GM03348 (cell line): ENCODE measurements at places on chromosomes 7 and 10.

- DNase-seq, result no peak
Measured at GRCh38 chr7:157466867-157467261, 130.1 kb downstream of the DNAJB6 start.

- peak; percentile 78 for DNase-seq
Measured at GRCh38 chr7:128869138-128869943, 6.7 kb downstream of the ATP6V1F start.

GRCh38 chr7:116809636-116810266 lies 52.6 kb upstream of the CAPZA2 start:
- DNase-seq, result peak; percentile 65

DNA sequence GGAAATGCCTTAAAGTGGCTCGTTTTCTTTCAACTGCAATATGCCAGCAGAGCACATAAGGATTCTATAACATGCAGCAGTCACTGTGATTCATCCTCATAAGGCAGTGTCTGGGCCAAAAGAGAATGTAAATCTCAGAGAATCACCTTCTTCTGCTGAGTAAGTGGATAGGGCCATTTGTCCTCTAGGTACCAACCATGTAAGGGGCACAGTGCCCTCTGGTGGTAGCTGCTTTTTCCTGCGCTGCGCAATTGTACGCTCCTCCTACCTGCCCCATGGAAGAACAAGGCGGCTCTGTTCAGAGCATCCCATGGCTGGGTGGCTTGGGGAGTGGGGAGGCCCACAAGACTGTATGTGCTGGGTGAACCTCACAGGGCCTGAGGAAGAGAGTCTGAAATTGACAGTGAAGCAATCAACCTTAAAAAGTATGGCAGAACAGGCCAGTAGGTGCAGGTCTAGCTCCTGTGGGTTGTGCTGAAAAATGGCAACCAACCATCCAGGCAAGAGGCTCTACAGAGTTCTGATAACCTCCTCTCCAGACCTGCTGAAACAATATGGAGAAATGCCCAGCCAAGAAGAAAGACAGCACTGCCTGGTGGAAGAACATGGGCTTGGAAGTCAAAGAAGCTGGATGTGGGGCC lies 78.6 kb upstream of the C10orf90 start:
- peak; percentile 85 for DNase-seq

DNA sequence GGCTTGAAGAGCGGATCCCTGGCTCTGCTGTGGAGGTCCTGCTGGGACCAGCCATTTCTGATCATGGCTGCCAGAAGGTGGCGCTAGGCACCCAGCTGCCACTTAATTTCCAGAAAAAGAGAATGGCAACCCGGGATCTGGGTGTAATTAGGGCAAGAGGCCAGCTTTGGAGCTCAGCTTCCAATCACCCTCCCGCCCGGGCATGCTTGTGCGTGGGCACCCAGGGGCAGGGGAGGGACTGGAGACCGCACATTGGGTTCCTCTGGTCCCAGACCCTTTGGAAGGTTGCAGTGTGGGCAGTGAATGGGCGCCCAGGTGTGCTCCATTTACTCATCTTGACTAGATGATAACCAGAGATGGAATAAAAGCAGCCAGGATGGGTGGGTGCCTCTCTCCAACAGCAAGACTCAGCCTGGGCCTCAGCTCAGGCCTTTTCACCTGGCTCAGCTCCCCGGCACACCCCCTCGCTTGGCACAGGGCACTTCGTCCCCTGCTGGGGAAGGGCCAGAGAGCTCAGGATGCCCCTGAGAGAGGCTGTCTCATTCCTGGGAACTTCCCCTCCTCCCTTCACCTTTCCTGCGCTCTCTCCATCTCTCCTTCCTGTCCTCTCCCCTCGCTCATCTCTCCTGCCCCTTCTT lies 14.7 kb downstream of the FAM241B start:
- DNase-seq, result peak; percentile 90

- no peak for DNase-seq
Measured at GRCh38 chr10:66996996-66997395, 71.2 kb downstream of the LRRTM3 start.

DNA sequence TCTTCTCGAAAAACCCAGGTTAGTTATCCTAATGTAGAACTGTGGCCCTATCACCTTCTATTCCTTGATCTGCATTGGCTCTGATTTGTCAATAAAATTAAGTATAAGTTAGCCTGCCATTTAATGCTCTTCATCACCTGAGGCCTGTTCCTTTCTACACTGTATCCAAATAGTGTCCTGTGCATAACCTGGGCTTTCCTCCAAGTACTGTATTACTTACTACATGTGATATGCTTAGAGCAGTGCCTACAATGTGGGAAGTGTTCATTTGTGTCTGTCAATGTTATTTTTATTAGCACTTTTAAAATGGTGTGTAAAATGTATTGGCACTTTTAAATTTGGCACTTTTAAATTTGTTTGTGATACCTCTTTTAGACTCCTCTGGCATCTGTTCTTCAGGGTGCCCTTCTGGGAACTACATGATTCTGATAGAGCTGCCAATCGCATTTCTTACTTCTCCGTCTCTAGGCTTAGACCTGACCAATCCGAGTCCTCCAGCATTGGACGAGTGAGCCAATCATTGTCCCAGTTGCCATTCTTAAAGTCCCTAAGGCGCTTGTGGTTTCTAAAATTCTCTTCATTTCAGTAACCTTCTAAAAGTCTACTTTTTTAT lies 85.5 kb downstream of the GNAI1 start:
- DNase-seq, result no peak

DNA sequence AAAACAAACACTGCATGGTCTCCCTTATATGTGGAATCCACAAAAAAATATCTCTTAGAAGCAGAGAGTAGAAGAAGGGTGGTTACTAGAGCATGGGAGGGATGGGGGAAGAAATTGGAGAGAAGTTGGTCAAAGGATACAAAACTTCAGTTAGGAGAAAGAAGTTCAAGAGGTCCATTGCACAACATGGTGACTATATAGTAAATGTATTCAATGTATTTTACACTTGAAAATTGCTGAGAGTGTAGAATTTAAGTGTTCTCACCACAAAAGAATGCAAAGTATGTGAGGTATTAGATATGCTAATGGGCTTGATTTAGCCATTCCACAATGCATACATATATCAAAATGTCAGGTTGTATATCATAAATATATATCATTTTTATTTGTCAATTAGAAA lies 232.0 kb upstream of the CELF2 start:
- DNase-seq, result peak; percentile 17

GRCh38 chr7:33494474-33494873 lies 365.1 kb downstream of the BBS9 start:
- DNase-seq, result no peak

- no peak for DNase-seq
Measured at GRCh38 chr10:74436523-74437170, 285.6 kb downstream of the ADK start.

DNA sequence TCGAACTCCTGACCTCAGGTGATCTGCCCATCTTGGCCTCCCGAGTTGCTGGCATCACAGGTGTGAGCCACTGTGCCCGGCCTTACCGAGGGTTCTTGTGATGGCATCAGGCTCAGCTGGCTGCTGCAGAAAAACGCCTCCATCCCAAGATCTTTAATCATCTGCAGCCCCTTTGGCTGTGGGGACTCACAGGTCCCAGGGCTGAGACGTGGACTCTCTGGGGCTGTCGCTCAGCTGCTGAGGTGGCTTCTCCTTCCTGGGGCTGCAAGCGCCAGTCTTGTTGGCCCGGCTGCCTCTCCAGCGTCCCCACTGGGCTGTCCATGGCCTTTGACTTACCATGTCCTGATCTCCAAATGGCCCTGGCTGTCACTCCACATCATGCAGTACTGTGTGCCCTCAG lies 20.0 kb downstream of the AMZ1 start:
- DNase-seq, result no peak

DNA sequence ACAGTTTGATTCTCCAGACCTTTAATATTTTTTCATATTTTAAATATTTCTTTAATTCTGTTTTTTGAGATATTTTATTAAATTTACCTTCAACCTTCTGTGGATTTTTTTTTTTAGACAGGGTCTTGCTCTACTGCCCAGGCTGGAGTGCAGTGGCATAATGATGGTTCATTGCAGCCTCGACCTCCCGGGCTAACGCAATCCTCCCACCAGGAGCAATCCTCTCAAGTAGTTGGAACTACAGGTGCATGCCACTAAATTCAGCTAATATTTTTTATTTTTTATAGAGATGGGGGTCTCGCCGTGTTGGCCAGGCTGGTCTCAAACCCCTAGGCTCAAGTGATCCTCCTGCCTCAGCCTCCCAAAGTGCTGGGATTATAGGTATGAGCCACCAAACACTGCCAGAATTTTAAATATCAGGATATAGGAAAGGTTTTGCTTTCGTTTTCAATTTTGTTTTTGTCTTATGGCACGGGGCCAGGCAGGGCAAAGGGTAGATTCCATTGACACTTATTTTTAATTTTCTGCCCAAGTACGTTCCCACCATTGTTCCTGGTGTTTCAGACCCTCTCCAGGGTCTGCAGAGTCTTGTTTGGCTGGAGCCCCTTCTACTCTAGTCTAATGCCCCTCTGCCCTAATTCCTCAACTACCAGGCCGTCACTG lies 1.2 kb downstream of the TACC2 start:
- no peak for DNase-seq

GRCh38 chr10:18505456-18506118 lies 145.8 kb downstream of the NSUN6 start:
- DNase-seq, result no peak

DNA sequence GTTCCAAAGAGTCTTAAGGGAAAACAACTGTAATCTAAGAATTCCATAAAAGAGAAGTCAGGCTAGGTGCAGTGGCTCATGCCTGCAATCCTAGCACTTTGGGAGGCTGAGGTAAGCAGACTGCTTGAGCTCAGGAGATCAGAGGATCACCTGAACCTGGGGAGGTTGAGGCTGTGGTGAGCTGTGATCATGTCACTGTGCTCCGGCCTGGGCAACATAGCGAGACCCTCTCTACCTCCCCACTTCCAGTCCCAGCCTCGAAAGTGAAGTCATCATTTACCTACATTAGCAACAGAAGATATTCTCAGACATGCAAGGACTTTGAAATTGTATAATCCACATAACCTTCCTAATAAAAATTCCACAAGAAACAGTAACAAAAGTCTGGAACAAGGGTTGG lies 129.8 kb upstream of the DNAJB12 start:
- no peak for DNase-seq

- DNase-seq, result no peak
Measured at GRCh38 chr10:69068549-69068948, 19.4 kb upstream of the SRGN start.

DNA sequence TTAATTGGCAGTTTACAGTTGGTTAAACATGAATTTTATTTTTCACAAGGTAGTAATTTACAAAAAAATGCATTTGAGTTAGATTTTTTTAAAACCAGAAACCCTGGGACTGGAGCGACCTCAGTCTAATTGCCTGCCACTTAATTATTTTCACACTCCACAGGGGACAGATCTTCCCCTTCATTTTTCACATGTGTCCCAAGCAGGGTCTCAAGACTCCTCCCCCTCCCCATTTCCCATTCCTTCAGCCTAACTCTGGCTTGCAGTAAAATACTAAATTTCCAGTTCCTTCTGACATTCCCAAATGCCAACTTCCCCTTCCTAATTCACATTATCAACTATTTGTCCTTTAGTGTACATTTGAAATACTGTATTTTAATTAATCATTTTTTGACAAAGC lies 948 bp downstream of the ZNF138 start:
- no peak for DNase-seq

GRCh38 chr10:52979295-52979990 lies 206.9 kb upstream of the MBL2 start:
- DNase-seq, result no peak

DNA sequence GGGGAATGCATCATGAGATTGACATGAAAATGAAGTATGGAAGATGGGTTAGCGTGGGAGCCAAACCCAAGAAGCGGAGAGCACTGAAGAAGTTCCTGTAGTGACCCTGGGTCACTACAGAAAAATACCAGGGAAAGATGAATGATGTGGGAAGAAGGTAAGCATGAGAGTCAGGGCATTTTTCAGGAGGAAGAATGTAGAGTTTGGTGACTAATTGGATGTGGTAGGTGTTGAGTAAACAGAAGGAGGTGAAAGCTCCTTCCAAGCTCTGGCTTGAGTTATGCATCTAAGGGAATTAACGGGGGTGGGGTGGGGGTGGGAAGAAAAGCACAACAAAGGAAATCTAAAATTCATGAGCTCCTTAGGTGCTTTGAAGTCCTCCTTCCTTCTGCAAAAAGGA lies 238.1 kb upstream of the AOAH start:
- no peak for DNase-seq

- no peak for DNase-seq
Measured at GRCh38 chr7:17743316-17743715, 197.0 kb downstream of the SNX13 start.

GRCh38 chr10:34049887-34050286 lies 715.4 kb upstream of the NRP1 start:
- no peak for DNase-seq

GRCh38 chr7:84686373-84686772 lies 491.8 kb upstream of the SEMA3A start:
- DNase-seq, result no peak

- DNase-seq, result peak; percentile 20
Measured at GRCh38 chr10:14146501-14146900, 184.2 kb downstream of the FRMD4A start.

DNA sequence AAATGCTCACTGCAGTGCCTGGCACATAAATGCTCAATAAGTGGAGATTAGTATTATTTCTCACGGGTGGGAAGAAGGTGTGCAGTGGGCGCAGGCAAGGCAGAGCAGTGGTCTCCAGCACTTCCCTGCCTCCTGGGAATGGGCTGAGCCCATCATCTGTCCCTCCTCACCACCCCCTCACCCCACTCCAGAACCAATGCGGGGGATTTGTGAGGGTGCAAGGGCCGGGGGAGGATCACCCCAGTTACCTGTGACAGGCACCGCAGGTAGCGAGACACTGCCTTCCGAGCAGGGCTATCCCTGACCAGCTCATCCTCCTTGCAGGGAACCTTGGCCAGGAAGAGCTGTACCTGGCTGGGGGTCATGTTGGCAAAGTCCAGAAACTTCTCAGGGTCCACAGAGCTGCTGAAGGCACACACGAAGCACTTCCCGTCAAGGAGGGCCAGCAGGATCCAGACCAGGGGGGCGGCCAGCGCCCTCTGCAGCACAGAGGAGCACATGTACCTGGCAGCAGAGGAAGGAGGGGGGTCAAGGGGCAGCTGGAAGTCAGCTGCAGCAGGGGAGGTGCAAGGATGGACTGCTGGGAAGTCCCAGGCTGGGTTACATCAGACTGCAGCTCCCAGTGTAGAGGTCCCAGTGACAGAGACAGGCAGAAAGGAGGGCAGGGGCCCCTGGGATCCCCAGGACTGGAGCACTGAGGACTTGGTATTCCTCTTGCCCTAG lies 2.8 kb downstream of the CALHM3 start:
- no peak for DNase-seq

- no peak for DNase-seq
Measured at GRCh38 chr10:98994030-98994429, 241.6 kb downstream of the HPSE2 start.
